ENCODE measurements at places on chromosomes 6 and 20. TPM values are rescaled to one million over a fixed set of nuclear protein-coding genes. Genes with fewer than 3 reads are reported as not detected.
A peak's percentile ranks its signal among the peaks of the same experiment; 100 is the strongest.

DNA sequence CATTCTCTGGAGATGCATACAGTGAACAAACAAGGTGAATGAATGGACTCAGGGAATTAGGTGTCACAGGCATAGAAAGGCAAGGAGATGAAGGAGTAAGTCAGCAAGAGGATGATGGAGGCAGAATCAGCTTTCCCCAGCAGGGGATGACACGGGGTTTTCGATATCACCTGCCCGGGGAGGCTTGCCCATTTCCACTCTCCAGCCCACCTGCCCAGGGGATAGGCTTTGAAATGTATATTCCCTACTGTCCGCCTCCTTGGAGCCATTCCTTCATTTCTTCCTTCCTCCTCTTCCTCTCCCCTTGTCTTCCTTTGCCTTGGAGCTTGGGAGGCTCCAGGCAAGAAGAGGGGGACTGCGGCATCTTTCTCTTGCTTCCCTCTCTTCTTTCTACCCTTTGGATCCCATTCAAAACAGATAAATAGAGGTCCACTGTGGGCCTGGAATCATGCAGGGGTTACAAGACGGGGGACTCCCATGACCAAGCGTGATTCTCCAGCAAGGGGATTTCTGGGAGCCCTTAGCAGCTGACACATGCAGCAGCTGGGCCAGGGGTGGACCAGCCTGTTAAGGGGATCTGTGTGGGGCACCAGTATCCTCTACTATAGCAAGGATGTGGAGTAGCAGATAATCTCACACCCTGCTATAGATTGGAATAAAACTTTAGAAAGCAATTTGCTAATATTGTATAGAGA, 23.5 kb upstream of the RNF24 start:
- H3K27ac ChIP-seq = peak overlapping the region; percentile 99
- H3K27me3 ChIP-seq = no peaks in the 10 kb centered on the region
- peaks cover 31% of the 10 kb centered on the region for H3K4me1 ChIP-seq
- H3K4me3 ChIP-seq = peak overlapping the region; percentile 83
- no peak for DNase-seq

HDGFL1 gene
- total RNA-seq = not detected

GNAS-AS1 gene
- total RNA-seq = 0.64 TPM

- H3K27ac ChIP-seq = no peak overlapping the region
- no peaks in the 10 kb centered on the region for H3K27me3 ChIP-seq
- H3K4me1 ChIP-seq = peaks cover 23% of the 10 kb centered on the region
- DNase-seq = peak; percentile 71
Observed at GRCh38 chr6:4055420-4056041, 23.4 kb downstream of the FAM217A start.

ADISSP gene
- 62.9 TPM for total RNA-seq

All from activated CD4-positive, alpha-beta T cell treated with anti-CD3 and anti-CD28 coated beads, Interleukin-2, amount 10 ng/mL, durations not matched to agents 24 days and 14 days (primary cell).